Right atrium auricular region (tissue), 2 donors: ENCODE measurements at places on chromosomes 4 and X.

- no peak for DNase-seq
Measured at GRCh38 chr4:113781439-113782040, 20.0 kb upstream of the CAMK2D start.

GRCh38 chr4:11365039-11365438, 63.7 kb downstream of the HS3ST1 start:
- no peak for DNase-seq

DNA sequence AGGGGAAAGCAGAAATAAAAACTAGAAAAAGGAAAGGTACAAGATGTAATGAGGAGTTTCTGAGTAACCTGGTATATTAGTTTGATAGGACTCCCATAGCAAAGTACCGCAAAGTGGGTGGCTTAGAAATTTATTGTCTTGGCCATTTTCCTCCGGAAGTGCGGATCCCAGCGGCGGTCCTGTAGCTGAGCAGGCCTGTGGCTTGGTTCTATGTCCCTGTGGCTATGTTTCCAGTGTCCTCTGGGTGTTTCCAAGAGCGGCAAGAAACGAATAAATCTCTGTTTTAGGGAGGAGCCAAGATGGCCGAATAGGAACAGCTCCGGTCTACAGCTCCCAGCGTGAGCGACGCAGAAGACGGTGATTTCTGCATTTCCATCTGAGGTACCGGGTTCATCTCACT, 44.0 kb upstream of the LDB2 start:
- DNase-seq = no peak

- no peak for DNase-seq
Measured at GRCh38 chr4:169397762-169398161, 127.0 kb upstream of the SH3RF1 start.

DNA sequence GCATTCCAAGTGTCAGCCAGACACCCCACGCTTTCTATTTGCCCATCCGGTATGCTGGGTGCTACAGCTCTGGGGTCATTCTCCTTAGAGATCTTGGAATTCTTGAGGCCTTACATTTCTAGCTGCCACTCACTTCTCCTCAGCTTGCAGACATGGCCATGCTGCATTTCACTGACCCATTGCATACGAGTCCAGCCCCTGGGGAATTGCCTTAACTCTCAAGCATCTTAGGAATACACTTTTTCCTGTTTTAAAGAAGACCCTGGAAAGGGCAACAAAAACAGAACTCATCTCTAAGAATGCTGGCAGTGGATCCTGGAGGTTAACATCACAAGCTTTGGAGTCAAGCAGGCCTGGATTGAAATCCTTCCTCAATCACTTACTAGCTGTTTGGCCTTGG, 122.0 kb upstream of the LNX1 start:
- no peak for DNase-seq
